Mammary epithelial cell (primary cell): ENCODE measurements at places on chromosomes 12 and 14.

DNA sequence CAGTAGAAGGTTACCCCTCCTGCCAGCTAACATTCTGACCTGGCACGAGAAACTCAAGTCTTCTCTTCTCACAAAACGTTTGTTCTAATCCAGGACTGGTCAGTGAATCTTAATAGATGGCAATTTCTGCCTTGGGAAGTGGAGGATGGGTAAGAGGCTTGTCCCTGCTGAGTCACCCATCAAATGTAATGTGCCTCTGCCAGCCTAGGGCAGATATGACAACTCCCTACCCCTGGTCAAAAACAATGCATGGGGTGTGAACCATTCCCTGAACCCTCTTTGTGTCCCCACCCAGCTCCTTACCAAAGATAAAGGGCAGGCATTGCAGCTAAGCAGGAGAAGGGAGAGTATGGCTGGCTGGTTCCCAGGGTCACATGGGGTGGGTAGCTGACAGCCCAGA, 1052.9 kb downstream of the GALC start:
- peak; percentile 35 for DNase-seq

DNA sequence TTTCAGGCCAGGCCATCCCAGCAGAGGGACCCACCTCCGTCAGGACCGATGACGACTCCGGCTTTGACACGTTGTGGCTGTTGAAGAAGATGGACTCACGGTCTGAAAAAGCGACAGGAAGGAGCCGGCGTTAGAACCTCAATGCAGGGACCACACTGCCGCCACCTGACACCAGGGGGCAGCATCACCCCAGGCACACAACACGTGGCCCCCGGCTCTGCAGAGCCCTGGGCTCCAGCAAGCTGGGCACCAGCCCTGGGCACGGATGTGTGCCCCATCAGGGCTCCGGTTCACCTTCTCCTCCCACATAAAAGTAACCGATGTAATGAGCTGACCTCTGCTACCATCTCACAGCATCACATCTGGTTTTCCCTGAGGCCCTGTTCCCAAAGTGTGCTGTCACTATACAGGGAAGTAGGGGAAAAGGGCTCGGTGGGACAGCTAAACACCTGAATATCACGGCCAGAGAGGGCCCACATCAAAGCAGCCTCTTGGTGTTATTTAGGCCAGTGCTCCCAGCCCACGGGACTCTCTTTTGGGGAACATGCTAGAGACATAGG, 29.0 kb downstream of the CHGA start:
- DNase-seq = peak; percentile 40

DNA sequence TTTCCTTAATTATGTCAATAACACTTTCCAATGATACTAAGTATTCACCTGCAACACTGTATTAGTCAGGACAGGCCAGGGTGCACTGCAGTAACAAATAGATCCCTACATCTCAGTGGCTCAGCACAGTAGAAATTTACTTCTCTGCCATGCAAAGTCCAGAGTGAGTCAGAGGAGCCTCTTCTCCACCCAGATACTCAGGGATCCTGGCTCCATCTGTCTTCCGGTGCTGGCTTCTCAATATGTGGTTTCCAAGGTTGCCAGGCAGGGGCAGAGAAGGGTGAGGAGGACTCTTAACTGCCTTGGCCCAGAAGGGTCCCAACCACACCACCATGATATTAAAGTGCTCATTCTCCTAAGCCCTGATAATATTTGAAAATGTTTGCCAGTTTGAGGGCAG, 47.8 kb downstream of the ADGRD1 start:
- no peak for DNase-seq

DNA sequence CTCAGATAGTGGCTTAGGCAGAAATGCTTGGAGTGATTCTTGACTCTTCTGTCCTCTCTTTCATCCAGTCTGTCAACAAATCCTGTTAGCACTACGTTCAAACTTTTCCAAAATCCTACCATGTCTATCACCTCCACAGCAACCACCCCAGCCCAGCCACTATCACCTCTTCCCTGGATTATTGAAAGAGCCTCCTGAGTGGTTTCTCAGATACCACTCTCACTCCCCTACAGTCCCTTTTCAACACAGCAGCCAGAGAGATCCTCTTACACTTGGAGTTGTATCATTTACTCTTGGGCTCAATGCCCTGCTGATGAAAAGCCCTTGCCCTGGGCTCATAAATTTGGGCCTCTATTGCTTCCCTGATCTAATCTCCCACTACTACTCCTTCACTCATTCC, 218.9 kb downstream of the EXOC5 start:
- no peak for DNase-seq

DNA sequence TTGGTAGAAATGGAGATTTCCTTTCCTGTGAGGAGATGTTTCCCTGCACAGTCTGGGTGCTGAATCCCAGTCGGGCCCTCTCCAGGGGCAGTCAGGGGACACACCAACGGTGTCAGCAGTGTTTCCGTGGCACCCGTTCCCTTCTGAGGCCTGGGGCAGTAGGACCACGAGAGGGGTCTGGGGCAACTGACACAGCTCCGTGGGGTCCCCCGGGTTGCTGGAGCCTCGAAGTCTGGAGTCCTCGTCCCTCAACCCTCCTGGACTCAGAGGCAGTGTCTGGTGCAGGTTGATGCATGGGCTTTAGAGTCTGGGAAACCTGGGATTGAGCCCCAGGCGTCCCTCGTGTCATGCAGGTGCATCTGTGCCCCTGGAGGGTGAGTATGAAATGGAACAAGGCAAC, 327.3 kb downstream of the ADGRD1 start:
- DNase-seq = no peak

- no peak for DNase-seq
Observed at GRCh38 chr12:38878333-38878705, 27.1 kb downstream of the CPNE8 start.

GRCh38 chr14:61565181-61565580, 130.1 kb upstream of the HIF1A start:
- DNase-seq = no peak

GRCh38 chr14:96039633-96040311, 610 bp downstream of the C14orf132 start:
- no peak for DNase-seq

DNA sequence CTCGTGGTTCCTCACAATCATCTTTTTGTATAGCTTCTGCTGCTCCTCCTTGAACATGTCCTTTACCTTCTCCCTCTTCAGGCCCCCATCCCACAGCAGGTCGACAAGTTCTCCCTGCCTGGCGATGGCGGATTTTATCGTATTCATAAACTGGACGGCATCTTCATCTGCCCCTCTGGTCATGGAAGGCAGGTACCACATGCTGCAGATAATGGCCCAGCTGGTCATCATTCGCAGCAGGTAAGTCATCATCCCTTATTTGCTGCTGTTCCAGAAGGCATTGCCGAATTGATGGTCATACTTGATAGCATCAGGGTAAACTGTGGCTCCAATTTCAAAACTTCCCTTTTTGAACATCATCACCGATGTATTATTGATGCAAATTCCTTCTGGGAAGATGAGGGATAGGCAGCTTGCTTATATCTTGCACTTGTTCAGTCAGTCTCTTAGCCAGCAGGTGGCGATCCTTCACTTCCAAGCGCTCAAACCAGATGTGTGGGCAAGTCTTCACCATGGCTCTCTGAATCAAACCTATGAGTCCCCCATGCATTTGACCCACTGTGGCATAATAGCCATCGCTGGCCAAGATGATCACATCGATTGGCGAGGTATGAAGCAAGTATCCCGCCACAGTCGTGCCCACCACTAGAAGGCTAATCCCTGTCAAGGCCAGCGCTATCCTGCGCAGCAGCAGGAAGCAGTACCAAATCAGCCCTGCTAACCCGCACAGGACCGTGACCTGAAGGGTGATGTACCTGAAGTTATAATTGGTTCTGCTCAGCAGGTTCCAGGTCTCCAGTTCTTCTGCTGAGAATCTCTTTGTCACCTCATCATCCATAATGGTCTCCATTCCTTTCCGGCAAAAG, 381.5 kb upstream of the STXBP6 start:
- DNase-seq = no peak

DNA sequence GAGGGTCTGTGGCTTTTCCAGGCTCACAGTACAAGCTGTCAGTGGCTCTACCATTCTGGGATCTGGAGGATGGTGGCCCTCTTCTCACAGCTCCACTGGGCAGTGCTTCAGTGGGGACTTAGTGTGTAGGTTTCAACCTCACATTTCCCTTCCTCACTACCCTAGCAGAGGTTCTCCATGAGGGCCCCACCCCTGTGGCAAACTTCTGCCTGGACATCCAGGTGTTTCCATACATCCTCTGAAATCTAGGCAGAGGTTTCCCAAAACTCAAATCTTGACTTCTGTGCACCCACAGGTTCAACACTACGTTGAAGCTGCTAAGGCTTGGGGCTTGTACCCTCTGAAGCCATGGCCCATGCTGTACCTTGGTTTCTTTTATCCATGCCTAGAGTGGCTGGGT, 40.3 kb downstream of the KTN1 start:
- no peak for DNase-seq

- DNase-seq = no peak
Observed at GRCh38 chr12:88958946-88959345, 378.7 kb upstream of the KITLG start.

DNA sequence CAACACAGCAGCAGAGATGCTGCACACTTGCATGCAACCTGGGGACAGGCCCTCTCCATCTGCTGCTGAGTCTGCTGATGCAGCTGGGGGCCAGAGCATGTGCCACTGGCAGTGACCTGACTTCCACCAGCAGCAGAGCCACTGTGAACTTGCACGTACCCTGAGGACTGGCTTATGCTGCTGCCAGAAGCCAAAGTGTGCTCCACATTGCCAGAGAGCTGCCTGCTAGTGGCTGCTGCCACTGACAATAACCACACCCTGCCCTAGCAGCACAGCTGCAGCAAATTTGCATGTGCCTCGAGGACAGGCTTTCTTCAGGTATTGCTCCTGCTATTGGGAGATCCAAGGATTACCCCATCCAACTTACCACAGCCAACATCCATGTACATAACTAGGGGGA, 4.5 kb upstream of the PRR4 start:
- DNase-seq = no peak

DNA sequence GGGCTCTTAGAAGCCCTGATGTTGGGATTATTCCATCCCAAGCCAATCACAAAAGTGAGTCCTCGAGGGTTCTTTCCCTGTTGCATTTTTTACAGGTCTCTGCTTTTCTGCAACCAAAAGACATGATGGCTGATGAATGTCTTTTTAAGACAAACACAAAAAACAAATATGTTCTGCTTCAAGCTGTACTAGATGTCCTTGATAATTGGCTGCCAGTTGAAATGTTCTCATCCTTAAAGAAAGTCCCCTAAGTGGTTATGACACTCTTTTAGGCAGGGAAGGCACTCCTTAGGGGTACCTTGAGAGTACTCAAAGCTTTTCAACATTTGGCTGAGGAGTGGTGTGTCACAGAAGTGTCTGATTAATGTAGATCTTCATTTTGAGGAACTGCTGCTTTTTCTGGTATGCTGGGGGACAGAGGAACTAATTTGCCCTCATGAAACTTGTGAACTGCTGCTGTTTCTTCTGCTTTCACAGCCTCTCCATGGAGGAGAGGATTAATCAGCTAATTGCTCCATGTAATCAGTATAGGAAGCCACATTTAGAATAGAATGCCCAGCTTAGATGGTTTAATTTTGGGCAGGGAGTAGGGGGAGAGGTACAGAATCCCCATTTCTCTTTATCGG, 22.8 kb upstream of the IGF1 start:
- no peak for DNase-seq

DNA sequence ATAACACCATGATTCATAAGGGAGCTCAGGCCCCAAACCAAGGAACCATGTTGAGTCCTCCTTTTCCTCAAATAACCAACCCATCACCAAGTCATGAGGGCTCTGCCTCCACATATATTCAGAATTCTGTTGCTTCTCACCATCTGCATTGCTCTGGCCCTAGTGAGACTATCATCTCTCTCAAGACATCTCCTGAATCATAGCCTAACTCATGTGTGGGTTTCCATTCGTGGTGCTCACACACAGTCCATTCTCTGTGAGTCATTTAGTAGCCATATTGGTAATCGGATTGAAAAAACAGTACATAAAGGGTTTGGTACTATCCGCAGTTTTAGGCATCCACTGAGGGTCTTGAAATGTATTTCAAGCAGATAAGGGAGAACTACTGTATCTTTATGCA, 5.1 kb upstream of the SLC38A2 start:
- DNase-seq = no peak

- DNase-seq = no peak
Observed at GRCh38 chr14:35341454-35341750, 49.2 kb downstream of the PSMA6 start.

DNA sequence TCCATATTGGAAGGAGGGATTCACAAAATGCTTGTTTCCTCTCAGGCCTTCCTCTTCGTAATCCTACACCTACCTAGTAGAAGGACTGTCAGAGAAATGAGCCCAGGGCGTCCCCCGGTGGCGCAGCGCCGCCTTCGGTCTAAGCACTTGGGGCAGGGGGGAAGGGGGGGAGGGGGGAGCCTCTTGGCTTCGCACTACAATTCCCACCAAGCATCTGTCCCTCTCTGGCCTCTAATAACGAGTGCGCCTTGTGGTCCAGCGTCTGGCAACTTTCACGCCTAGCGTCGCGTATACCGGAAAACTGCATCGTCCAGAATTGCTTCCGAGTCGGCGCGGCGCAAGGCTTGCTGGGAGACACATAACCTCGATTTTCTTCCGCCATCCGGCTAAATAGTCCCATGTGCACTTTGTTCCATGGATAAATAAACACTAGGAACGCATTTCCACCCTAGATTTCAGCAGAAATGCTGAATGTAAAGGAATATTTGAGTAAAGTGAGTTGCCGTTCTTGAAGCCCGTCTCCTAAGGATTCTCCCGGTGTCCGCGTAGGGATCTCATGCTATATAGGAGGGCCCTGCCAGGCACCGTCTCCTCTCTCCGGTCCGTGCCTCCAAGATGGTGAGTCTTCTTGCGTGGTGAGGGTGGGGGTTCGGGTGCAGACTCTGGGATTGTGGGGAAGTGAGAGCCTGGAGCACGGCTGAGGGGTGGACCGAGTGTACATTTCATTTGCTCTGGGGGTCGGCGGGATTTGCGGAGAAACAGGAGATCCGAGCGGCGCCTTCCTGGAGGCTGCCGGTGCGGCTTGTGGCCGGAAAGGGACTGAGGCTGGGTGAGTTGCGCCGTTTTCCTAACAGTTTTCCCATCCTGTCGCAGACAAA, at the start of gene RPS26:
RPS26 (plus strand) TSS at position 367 of the 878 bp plus-strand sequence; CDS start at position 616, 249 bp downstream.
- peak; percentile 99 for DNase-seq

GRCh38 chr12:41724216-41724615, 420.5 kb downstream of the GXYLT1 start:
- DNase-seq = no peak

DNA sequence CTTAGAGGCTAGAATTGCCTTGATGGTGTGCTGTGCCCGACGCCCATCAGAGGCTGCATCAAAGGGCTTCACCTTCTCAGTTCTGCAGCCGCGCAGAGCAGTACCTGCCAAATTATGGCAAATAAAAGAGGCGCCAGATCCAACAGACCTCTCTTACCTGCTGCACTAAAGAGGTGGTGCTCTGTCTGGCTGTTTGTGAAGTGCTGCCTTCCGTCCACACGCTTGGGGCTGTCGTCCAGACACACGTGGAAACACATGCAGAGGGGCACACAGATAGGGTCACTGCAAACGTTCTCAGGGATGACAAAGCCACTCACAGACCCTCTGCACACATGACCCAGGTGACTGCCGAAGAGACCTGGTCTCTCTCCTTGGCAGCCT, 617.5 kb downstream of the VRK1 start:
- no peak for DNase-seq

- DNase-seq = peak; percentile 59
Observed at GRCh38 chr12:106415134-106415533, 57.6 kb downstream of the POLR3B start.
